ENCODE measurements at places on chromosomes 1 and 21.

GRCh38 chr1:179077396-179077795 is 4.5 kb upstream of the TOR3A start:
- H3K4me3 ChIP-seq = no peak overlapping the region
- H3K27ac ChIP-seq = no peak overlapping the region
- no peak for DNase-seq
- no peaks in the 10 kb centered on the region for H3K4me1 ChIP-seq
- H3K36me3 ChIP-seq = peaks cover 2% of the 10 kb centered on the region
- H3K27me3 ChIP-seq = no peaks in the 10 kb centered on the region

DNA sequence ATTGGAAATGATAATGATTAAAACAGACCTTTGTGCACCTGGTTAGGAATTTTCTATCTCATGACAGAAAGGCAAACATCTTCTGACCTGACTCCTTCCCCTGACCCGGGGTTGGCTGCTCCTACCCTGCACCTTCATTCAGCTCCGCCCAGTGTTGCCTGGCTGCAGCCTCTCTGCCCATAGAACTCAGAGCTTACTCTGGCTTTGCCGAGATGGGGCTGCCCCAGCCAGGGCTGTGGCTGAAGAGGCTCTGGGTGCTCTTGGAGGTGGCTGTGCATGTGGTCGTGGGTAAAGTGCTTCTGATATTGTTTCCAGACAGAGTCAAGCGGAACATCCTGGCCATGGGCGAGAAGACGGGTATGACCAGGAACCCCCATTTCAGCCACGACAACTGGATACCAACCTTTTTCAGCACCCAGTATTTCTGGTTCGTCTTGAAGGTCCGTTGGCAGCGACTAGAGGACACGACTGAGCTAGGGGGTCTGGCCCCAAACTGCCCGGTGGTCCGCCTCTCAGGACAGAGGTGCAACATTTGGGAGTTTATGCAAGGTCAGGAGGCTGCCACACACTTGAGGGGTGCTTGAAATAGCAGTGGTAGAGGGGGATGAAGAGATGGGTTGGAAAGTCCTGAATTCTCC is at the start of gene DIO1:
DIO1 (plus strand) TSS at position 189 of the 638 bp plus-strand sequence; CDS start at position 213, 24 bp downstream.
- H3K27me3 ChIP-seq = no peaks in the 10 kb centered on the region
- peak within 1 kb of the TSS; percentile 26 for H3K27ac ChIP-seq
- no peak within 1 kb of the TSS for H3K4me3 ChIP-seq

- H3K4me1 ChIP-seq = no peaks in the 10 kb centered on the region
- no peaks in the 10 kb centered on the region for H3K36me3 ChIP-seq
- no peak overlapping the region for H3K27ac ChIP-seq
- no peak overlapping the region for H3K4me3 ChIP-seq
- DNase-seq = no peak
Observed at GRCh38 chr1:79089946-79090345, 83.4 kb upstream of the ADGRL4 start.

DNA sequence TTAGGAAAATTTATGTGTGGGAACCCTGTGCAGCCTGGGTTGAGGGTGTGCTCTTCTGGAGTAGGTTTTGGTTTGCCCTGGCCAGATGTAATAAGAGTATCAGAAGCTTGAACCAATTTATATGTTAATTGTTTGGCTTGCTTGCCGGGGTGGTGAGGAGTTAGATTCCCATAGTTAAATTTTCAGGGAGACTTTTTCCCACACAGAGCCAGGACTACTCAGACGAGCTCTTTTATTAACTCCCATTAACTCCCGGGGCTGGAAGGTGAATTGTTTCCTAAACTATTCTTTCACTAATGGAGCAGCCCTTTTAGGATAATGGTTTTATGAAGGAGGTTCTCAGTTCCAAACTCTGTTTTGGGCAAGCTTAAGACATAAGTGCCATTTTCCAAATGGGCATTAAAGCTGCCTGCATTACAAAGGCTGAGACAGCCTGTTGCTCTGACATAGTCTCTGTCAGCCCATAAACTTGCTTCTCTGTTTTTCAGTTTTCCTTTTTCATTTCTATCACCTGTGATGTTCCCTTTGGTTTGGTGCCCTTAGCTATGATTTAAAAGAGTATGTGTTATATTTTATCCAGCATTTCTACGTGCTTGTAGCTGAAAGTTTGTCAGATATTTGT is 18.0 kb upstream of the RAB3GAP2 start:
- no peak overlapping the region for H3K27ac ChIP-seq
- H3K27me3 ChIP-seq = no peaks in the 10 kb centered on the region
- no peak for DNase-seq
- H3K4me3 ChIP-seq = no peak overlapping the region

DNA sequence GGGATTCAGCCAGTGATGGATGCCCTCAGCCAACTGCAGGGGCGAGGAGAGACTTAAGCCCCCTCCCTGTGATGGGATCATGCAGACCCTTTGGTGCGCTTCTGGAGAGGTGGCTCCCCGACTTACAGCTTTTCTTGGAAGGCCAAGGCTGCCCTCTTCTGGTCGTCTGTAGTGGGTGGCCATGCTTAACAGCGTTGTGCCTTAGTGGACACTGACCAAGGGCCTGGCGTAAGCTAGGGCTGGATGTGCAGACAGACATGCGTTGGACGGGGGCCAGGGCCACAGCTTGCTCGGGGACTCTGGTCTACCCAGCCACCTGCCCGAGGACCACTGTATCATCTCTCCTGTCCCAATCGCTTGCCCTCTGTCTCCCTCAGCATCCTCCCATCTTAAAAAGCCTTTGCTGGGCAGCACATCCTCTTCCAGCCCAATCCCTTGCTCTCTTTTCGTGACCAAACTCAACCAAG is 5.5 kb downstream of the AZIN2 start:
- H3K4me1 ChIP-seq = no peaks in the 10 kb centered on the region
- no peaks in the 10 kb centered on the region for H3K36me3 ChIP-seq
- H3K27me3 ChIP-seq = peaks cover 30% of the 10 kb centered on the region
- no peak overlapping the region for H3K27ac ChIP-seq
- DNase-seq = peak; percentile 75
